Urinary bladder (tissue), 4 donors: ENCODE measurements at places on chromosomes 11 and 22. TPM values are rescaled to one million over a fixed set of nuclear protein-coding genes. Genes with fewer than 3 reads are reported as not detected.

FGF19 gene
- not detected for total RNA-seq

WNT7B gene
- 3.1 TPM for total RNA-seq

OR8D4 gene
- total RNA-seq = 0.21 TPM

FIBIN gene
- total RNA-seq = 46.9 TPM

GTSE1 gene
- total RNA-seq = 6.6 TPM

JAML gene
- total RNA-seq = 6.5 TPM

OR10W1 gene
- total RNA-seq = not detected

RRM1 gene
- 72.5 TPM for total RNA-seq

NCAM1 gene
- total RNA-seq = 114 TPM

CALCA gene
- total RNA-seq = not detected

TRIM6 gene
- 5.5 TPM for total RNA-seq

TNNI2 gene
- total RNA-seq = 32.6 TPM

INPP5J gene
- total RNA-seq = 0.32 TPM

ZNHIT2 gene
- total RNA-seq = 2.6 TPM
